ENCODE measurements at places on chromosomes 5 and 9.

DNA sequence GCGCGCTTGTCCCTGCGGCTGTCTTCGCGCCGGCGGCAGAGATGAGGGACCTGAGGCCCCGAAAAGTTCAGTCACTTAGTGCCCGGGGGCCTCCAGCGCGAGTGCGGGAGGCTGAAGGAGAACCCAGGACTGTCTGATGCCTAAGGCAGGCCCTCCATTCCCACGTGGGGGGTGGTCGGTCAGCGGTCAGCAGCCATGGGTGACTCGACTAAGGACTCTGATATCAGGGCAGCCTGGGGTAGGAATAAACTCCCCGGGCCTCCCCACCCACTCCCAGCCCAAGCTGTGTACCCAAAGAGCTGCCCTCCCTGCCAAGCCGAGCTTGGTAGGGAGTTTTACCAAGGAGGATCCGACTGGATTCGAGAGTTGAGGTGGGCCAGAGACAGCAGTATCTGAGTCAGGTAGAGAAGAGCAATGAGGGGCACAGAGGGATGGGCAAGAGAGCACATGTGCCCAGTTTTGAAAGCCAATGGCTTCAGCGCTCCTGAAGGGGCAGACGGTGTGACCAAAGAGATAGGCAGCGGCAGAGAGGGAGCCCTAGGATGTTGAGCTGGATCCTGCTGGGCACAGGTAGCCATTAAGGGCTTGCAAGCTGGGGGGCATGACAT lies 787 bp downstream of the FGFR4 start:
- DNase-seq, result no peak

DNA sequence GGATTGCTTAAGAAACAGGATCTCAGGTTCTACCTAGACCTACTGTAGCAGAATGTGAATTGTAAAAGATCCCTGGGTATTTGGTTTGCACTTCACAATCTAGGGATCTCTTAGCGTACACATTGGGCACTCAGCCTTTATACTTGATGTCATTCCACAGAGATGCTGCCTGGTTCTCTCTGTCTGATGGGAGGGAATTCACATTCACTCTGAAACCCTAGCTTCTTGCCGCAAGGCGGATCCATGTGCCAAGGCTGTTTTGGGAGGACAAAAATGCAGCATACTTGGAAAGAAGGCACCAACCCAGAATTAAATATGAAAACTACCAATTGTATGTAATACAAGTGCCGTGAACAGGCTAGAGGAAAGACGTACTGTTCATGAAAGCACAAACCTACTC lies 323.0 kb downstream of the EBF1 start:
- DNase-seq, result no peak

DNA sequence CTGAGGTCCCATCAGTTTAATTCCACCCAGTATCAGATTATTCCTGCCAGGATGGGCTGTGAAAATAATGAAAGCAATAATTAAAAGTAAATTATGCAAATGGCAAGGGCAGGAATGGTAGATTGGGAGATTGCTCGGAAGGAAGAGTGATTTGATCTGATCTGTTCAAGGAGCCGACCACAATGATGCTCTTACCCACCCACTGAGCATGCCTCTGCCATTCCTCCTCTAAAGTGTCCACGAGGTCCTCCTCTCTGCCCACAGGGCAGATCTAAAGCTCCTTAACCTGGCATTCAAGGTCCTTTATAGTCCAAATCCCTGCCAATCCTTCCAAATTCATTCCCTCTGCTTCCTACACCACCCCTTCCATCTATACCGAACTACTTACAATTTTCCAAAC lies 147.8 kb downstream of the TTLL11 start:
- no peak for DNase-seq

DNA sequence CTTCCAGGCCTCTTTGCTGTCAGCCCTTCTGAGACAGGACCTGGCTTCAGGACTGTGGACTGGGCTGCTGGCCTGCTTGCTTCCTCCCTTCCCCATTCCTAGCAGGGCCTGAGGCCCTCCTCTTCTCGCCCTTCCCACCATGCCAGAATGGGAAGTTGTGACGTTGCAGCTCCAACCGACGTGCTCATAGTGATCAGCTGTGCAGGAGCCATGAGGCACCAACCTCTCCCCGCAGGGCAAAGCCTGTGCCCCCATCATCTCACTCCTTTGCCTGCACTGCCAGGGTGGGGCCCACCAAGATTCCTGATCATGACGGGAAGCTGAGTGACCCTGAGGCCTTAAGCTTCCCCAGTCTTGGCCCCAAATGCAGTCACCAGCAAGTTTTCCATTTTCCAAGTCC lies 45.1 kb upstream of the GARNL3 start:
- no peak for DNase-seq

DNA sequence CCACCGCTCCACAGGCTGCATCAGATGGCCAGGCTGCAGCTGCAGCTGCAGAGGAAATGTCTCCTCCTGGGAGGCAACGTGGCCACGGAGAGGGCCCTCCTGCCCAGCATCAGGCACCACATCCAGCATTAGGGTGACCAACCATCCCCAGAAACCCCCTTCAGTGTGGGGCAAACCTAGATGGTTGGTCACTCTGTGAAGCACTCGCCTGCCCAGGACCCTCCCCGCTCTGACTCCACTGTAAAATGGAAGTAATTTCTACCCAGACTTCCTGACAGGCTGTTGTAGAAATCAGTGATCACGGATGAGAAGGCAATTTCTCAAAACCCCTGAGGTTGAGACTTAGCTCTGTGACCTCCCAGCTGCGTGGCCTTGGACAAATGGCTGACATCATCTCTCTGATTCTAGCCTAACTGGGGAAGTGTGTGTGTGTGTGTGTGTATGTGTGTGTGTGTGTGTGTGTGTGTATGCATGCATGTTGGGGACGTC lies 31.6 kb downstream of the B4GALT1 start:
- no peak for DNase-seq

- DNase-seq, result no peak
Measured at GRCh38 chr9:135341612-135342169, 137.9 kb upstream of the PPP1R26 start.

- DNase-seq, result no peak
Measured at GRCh38 chr9:134666831-134667230, 25.2 kb downstream of the COL5A1 start.

GRCh38 chr5:15393146-15393545 lies 106.8 kb upstream of the FBXL7 start:
- DNase-seq, result no peak

DNA sequence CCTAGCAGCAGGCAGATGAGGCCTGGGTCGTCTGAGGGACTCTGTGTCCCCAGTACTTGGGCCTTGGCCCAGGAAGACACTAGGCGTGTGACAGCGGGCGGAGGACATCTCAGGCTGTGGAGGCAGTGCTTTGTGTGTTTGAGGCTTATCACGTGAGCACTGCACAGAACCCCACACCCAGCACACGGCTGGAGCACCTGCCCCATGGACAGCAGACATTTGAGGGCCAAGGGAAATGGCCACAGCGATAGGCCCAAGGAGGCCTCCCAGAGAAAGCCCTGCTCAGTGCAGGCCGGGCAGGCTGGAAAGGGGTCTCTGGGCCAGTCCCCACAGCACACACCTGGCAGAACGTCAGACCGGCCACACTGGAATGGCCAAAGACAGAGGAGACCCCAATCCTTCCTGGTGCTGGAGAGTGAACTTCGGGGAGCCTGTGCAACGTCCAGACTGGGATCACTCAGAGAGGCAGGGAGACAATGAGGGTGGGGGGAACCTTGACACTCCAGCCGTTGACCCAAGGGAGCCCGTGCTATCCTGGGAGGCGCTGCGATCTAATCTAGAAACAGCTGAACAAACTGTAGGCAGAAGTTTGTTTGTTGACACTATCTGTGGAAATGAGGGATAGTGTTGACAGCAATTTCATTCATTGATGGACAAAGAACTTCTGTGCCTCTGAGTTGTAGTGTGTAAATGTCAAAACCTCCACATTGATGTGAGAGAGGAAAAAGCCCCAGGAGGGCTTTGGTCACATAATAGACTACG lies 19.6 kb upstream of the FLT4 start:
- no peak for DNase-seq

GRCh38 chr5:143494162-143494561 lies 90.7 kb upstream of the NR3C1 start:
- no peak for DNase-seq

DNA sequence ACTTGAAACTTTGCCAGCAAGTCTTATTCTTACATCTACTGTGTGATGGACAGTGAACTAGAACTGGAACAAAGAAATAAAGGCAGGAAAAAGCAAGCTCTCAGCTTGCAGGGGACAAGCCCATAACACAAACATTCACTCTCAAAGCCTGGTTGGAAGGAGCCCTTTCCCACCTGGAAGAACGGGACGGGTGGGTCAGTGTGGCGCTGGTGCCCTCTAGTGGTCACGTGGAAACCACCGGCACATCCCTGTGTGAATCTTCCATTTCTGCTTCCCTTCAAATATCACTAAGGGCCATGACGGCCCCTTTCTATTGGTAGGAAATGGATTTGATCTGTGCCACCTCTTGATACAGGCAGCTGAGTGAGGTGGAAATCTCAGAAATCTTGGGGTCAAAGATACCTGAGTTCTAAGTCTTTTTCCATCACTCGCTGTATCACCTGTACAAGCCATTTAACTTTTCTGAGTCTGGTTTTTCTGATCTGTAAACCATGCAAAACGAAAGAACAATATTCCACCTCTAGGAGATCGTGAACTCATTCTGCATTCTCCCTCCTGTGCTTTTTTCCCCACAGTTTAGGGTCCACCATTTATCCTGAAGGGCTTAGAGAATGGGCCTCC lies 211.6 kb downstream of the MSX2 start:
- DNase-seq, result peak; percentile 55

DNA sequence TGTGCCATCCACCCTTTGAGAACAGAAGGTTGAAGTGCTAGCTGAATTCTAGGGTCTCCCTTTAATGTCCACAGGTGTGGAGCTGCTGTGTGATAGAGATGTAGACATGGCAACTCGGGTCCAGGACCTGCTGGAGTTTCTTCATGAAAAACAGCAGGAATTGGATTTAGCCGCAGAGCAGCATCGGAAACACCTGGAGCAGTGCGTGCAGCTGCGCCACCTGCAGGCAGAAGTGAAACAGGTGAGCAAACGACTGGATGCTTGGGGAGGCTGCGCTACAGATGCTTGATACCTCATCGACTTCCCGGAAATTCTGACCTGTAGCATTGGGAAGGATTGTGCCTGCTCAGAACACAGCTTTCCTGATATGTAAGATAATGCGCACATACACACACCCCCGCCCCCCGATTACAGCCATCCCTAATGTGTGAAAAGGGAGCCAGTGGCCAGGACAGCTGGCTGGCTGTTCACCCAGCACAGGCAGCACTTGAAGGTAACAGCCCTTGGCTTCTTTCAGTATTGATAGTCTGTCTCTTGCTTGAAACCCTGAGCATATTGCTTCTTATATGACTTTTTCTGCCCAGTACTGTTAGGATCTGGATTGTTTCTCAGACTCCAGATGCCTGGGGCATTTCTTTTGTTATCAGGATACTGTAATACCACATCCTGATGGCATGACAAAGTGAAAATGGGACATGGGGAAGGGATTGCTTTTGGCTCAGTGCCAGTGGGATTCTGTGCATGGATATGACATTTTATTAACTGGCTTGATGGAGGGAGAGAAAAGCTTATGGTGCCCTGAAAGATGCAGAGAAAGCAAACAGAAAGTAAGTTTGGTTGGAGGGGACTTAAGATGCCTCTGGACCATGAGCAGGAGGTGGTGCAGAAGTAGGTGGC lies 216.8 kb upstream of the OTULINL start:
- DNase-seq, result peak; percentile 34

DNA sequence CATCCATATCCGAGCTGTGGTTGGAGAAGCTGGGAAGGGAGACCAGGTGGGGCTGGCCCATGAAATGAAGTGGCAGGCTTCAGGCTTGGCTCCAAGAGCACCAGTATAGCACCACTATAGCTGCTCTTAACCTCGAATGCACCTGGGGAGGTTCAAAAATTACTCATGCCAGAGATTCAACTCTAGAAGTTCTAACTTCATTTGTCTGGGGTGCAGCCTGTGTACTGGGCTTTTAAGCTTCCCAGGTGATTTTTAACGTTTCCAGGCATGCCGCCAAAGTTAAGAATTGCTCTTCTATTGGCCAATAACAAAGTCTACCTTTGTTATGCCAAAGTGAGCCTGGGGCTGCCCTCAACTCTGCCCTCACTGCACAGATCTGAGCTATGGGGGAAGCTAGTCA lies 458 bp downstream of the PRSS3 start:
- DNase-seq, result no peak

DNA sequence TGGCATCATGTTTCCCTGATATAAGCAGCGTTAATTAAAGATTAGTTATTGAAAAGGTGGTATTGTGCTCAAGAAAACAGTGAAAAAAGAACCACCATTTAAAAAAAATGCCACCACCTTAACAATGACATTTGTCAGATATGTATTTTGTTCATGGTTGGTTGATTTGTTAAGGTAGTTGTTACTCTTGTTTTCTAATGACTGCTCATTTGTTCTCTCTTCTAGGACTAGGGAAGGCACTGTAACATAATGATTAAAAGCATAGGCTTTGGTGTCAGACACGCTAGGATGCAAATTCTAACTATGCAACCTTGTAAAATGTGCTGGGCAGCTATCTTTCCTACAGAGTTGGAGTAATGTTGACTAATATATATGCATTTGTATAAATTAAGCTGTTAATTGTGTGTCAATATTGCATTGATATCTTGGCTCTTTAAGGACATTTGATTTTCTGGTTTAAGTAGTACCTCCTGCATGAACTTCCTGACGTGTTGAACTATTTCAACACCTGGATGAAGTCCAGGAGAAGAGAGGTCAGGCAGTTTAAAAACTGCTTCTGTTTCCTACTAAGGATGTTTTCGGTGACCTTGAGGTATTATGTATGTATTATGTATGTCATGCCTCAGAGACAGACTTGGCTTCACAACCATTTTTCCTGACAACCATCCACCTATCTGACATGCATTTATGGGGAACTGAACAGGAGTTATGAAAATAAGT lies 77.8 kb downstream of the MUSK start:
- DNase-seq, result no peak

GRCh38 chr5:114360816-114361723 lies 800 bp upstream of the KCNN2 start:
- no peak for DNase-seq

DNA sequence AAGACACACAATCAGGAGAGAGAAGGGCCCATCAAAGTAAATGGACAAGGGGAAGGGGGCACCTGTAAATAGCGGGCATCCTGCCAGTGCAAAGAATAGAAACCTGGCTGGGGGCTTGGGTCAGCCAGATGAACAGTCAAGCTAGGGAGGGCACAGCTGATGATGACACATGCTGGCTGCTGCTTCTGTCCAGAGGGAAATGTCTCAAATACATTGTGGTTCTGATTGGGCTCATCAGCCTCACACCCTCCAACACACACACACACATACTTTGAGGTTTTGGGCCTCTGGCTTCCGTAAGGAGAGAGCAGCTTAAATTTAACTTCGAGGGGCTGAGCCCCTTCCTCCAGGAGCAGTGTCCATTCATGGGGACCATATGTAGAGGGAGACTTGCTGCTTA lies 27.6 kb upstream of the SPATA31E1 start:
- no peak for DNase-seq

GRCh38 chr5:133996683-133997252 lies 8.0 kb downstream of the VDAC1 start:
- no peak for DNase-seq

- peak; percentile 5 for DNase-seq
Measured at GRCh38 chr9:77015327-77016048, 4.0 kb upstream of the FOXB2 start.

GRCh38 chr5:124665035-124665434 lies 81.4 kb downstream of the ZNF608 start:
- no peak for DNase-seq

All from NCI-H524 (cell line).